ENCODE measurements at places on chromosomes 12 and 14.

- no peak for DNase-seq
Observed at GRCh38 chr14:36055681-36056225, 120.8 kb downstream of the PTCSC3 start.

- DNase-seq, result no peak
Observed at GRCh38 chr12:43550831-43551271, 1.2 kb downstream of the ADAMTS20 start.

GRCh38 chr12:2457933-2458414 is 336.8 kb upstream of the FKBP4 start:
- no peak for DNase-seq

- DNase-seq, result no peak
Observed at GRCh38 chr12:49645146-49646039, 22.0 kb downstream of the PRPF40B start.

DNA sequence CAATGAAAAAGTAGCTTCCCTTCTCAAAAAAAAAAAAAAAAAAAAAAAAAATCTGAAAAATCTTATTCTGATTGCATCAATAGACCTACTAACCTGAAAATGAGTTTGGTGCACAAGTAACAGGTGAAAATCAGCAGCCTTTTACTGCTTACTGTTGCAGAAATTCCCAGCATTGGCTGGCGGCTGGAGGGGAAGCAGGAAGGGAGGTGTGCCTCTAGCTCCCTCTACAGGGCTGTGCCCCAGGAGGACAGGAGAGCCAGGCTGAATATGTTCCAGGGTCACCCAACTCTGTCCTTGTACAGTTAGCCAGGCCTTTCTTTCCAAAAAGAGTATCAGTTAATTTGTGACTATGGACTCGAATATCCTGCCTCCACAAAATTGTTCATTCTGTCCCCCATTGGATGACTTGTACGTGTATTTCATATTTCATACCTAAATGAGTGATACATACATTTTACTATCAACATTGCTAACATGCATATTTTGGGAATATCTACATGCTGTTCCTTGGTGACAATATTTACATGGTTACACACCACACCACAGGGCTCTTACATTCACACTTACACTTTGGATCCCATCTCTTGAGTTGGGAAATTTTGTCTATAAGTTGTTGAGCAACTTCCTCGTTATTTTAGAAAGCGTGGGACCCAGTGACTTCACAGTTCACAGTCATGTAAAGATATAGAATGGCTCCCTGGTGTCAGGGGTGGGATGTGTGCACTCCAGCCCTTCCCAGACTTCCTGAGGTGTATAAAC is 124.8 kb downstream of the SAMD4A start:
- no peak for DNase-seq

DNA sequence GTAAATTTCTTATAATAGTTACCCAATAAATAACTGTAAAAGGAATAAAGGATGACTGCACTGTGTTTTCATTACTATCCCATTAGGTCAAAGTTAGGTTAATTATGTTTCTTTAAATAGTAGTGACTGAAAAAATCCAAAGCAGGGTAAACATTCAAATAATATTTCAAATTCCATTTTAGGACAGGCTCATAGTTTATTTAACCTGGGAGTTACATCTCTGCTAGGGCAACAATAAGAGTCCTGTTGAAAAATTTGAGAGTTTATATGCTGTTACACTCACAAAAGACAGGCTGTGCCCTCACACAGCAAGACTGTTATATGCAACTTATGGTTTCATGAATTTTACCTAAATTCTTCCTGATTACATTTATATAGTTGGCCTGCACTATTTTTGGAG is 8.0 kb downstream of the ERP27 start:
- no peak for DNase-seq

- DNase-seq, result no peak
Observed at GRCh38 chr12:55737581-55738122, 5.3 kb upstream of the GDF11 start.

GRCh38 chr14:101593411-101594238 is 32.3 kb downstream of the DIO3 start:
- no peak for DNase-seq

DNA sequence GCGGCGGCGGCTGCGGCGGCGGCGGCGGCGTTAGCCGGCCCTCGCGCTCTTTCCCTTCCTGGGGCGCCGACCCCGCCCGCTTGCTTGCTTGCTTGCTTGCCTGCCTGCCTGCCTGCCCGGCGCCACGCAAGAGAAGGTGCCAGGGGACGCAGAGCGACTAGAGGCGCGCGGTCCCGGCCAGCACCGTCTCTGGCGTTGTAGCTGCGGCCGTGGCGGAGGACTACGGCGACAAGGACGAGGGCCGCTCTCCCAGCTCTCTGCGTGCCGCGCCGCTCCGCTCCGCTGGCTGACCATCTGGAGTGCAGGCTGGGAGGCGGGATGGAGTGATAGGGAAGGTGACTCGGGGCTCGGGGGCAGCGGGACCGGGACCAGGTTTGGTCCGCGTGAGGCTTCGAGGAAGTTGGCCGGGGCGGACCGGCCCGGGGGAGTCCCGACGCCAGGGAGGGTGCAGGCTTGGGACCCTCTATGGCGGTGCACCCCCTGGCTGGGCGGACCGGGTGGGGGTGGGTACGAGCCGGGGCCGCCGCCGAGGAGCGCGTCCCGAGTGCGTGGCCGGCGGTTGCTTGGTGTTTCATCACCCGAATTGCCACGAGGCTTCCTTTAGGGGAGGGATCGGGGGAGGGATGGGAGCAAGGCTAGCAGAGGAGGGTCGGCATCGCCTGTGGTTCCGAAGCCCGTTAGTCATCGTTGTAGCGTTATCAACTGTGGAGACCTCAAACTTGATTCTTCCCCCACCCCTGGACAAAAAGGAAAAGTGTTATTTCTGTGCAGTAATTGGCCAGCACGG is 471 bp downstream of the XPOT start:
- DNase-seq, result no peak

DNA sequence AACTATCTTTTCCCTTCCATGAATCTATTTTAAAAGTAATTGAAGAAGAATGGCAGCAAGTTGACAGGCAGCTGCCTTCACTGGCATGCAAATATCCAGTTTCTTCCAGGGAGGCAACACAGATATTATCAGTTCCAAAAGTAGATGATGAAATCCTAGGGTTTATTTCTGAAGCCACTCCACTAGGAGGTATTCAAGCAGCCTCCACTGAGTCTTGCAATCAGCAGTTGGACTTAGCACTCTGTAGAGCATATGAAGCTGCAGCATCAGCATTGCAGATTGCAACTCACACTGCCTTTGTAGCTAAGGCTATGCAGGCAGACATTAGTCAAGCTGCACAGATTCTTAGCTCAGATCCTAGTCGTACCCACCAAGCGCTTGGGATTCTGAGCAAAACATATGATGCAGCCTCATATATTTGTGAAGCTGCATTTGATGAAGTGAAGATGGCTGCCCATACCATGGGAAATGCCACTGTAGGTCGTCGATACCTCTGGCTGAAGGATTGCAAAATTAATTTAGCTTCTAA is 18.4 kb downstream of the TMPO start:
- no peak for DNase-seq

DNA sequence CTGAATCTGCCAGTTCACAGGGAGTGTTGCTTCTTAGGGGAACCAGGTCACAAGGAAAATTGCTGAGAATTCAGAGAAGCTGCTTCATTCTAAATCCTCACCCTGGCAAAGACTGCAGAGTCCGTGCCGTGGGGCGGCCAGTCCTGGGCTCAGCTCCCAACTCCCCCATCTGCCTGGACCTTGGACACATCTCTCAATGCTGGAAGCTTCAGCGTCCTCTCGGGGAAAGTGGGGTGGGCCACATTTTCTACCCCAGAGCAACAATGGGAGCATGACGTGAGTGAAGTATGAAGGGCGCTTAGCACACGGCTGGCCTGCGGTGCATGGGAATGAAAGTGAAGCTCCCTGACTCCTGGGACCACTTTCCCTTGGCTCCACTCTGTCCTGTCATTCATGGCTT is 31.2 kb downstream of the HVCN1 start:
- DNase-seq, result no peak

GRCh38 chr12:99544457-99544856 is 103.1 kb upstream of the GARIN6 start:
- no peak for DNase-seq

DNA sequence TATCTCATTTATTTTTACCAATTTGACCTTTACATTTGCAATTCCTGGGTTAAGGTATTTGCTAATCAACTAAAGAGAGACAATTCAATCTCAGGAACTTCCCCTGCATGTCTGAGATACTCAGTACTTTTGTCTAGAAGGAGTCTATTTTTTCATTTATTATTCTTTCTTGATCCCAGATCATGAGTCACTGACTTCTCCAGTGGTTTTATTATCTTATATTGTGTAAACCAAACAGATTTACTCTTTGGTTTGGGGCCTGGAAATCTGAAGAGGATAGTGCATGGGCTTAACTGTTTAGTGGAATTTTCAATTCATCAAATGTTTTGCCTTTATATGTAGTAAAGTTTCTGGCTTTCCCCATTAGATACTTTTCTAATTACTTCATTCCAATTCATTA is 185.4 kb downstream of the ALG10B start:
- no peak for DNase-seq

DNA sequence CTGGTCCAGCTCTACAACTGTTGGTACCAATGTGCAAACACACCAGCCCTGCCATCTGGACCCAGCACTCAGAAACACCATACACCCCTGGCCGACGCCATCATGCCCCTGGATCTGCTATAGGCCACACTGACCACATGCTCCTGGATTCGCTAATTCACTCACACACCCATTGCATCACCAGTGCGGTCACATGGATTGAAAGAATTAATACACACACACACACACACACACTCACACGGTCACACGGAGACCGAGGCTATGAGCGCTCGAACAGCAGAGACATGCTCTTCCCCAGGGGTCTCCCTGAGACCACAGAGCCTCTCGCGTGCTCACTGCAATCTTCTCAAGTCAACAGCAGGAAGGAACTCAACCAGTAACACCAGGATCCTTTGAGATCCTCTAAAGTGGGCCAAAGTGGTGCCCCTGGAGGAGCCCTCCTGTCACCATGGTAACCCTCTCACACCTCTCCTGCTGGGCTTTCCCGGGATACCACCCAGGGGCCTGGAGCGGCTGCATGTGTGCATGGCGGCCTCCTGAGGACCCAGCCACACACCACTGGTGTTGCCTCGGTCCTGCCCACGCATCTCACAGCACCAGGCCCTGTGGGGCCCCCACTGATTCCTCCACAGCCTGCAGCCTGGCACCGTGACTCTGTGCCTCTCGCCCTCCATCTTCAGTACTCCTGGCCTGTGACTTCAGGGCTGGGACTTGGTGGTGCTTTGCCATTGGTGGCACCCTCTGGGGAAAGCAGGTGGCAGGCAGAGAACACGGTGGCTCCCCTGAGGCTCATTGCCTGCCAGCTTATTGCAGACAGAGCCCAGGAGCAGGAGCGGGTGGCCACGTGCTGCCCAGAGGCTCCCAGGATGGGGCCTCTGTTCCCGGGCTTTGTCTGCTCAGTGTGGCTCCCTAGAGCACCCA is 15.1 kb downstream of the LRTM2 start:
- DNase-seq, result no peak

GRCh38 chr12:30661210-30661609 is 34.5 kb downstream of the IPO8 start:
- DNase-seq, result no peak

DNA sequence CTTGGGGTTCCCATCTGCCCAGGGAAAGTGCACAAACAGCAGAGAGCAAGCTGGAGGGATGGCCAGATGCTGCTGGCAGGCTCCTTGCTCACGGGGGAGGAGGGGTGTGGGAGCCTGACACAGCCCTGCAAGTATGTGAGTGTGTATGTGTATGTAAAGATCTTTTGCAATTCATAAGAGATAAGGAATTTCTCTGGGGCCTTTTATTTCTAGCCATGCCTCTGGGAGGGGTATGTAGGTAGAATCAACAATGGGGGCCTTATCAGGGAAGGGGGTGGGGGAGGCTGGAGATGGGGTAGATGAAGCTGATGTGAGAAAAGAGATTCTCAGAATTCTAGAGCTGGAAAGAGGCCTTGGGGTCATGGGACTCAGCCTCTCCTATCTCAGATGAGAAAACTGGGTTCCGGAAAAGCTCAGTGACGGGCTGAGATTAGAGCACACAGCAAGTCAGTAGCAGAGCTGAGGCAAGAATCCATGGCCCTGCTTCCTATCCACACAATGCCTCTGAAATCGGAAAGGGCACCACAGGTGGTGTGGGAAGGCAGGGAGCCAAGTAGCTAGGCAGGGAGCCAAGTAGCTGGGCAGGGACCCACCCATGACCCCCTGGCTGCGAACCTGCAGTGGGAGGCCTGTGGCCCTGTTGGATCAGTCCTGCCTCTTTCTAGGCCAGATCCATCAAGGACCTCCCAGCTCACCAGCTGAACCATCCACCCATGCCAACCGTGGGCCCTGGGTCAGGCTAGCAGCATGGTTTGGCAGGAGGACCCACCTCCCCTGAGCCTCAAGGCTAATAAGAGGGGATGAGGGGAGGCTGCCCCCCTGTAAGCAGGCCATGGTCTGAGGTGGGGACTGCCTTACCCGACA is 54.7 kb downstream of the PLEKHG3 start:
- no peak for DNase-seq

- DNase-seq, result no peak
Observed at GRCh38 chr12:30243426-30243825, 452.2 kb downstream of the IPO8 start.

GRCh38 chr14:97713023-97713422 is 915.8 kb downstream of the VRK1 start:
- DNase-seq, result no peak

DNA sequence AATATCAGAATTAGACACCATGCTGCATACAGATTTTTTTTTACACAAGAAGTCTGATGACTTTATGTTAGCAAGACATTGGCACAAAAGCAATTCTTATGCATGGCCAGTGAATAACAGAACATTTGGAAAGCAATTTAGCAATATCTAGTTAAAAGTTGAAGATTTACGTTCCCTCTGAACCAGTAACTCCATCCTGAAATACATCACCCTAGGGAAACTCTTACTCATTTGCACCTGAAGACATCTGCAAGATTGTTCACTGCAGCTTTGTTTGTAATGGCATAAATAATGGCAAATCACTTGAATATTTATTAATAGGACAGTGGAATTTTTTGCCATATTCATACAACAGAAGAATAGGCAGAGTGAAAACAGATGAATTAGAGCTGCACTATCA is 670.0 kb upstream of the NOVA1 start:
- DNase-seq, result no peak

DNA sequence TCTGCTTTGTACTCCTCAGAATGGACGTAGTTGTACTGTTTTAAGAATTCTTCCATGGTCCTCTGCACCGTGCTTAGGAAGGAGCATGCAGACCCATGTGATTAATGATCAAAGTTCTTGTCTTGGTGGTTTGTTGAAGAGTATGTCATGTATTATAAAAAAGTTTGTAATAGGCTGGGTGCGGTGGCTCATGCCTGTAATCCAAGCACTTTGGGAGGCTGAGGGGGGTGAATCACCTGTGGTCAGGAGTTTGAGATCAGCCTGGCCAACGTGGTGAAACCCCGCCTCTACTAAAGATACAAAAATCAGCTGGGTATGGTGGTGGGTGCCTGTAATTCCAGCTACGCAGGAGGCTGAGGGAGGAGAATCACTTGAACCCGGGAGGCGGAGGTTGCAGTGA is 61.8 kb upstream of the RTL1 start:
- DNase-seq, result no peak

GRCh38 chr12:25644979-25645378 is 91.9 kb upstream of the LMNTD1 start:
- no peak for DNase-seq

Data from stimulated activated CD4-positive, alpha-beta T cell treated with anti-CD3 and anti-CD28 coated beads, Interleukin-1b, Interleukin-23, amount 100 ng/mL, for 1 hour (primary cell).